ENCODE measurements at places on chromosomes 7 and 10.

DNA sequence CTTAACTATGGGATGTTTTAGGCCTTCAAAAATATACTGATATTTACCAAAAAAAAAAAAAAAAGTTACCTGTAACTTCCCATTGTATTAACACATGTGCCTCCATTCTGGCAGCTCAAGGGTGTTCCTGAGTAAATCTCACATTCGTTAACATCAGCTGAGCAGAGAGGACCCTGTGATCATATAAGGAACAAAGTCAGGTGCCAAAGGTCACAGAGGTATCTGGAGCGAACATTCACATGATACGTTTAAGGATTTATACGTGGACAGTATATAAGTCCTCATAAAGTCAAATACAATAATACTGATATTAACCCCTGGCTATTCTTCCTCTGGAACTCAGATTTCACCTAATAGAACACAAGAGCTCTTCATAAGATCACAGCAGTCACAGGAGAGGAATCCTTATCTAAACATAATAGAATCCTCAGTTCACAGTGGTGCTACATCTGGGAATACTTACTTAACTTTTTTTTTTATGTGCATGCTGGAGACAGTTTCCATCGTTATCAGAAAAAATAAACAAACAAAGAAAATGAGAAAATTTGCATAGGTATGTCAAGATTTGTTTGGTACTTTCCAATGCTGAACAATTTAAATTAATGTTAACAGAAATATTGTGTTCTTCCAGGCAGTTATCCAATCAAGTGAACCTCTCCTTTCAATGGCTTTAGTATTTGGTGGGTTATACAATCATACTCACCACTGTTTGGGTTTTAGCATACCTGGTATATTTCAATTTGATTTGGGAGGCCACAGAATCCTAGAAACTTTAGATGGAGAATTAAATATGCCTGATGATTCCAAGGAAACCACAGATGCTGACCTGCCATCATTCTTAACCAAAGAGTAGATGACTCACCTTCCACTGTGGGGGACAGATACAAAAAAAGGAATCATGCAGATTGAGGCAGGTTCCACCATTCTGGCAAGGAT lies 6.6 kb downstream of the CUBN start:
- DNase-seq: no peak

DNA sequence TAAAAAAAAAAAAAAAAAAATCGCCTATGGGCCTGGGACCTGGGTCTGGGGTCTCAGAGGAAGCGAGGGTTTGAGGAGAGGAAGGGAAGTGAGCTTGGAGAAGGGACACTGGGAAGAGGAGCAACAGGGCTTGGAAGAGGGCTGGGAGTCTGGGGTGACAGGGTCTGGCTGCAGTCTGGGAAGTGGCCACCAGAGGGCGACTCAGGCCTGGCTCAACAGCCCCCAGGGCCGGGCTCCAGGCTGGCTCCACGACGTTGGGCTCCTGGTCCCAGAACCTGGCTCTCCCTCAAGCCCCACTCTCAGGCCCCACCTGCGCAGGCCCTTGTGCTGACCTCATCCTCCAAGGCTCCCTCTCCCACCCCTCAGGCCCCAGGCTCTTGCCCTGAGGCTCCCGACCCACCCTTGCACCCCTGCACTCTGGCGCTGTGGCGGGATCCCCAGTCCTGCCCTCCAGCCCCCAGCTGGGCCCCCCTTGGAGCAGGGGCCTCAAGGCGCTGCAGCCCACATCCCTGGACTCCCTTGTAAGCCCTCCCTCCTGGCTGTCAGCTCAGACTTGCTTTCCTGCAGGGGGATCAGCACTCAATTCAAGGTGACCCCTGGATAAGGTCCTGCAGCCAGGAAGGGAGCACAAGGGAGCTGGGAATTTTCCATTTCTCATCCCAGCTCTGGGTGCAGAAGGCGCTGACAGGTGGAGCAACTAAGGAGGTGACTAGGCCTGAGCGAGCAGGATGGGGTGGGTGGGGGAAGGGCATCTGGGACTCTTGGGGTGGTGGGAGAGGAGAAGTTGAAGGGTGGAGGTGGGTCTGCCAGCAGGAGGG lies 5.4 kb upstream of the SPACDR start:
- DNase-seq: peak; percentile 42

GRCh38 chr10:30387646-30388243 lies 38.7 kb upstream of the MTPAP start:
- DNase-seq: no peak

- no peak for DNase-seq
Measured at GRCh38 chr10:96299383-96299782, 4.9 kb upstream of the DNTT start.

- DNase-seq: no peak
Measured at GRCh38 chr7:36810489-36810888, 86.2 kb upstream of the AOAH start.

GRCh38 chr7:10888861-10889260 lies 84.8 kb upstream of the PHF14 start:
- DNase-seq: no peak

- no peak for DNase-seq
Measured at GRCh38 chr10:89502549-89502948, 32.8 kb downstream of the SLC16A12 start.

- no peak for DNase-seq
Measured at GRCh38 chr10:133189726-133190125, 29.7 kb downstream of the KNDC1 start.

DNA sequence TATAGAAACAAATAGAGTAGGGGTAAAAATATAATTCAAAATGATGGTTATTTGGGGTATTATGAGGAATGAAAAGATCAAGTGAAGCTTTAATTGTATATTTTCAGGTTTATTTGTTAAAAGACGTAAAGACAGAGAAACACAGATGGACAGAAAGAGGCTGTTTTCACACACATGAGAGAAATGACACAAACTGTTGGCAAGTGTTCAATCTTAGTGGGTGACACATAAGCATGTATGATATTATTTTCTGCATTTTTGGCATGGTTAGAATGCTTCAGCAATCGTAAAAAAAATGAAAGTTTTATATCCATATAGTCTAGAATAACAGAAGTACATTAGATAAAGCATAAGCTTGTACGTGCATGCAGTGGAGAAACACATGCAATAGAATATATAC lies 464.4 kb upstream of the AKR1E2 start:
- DNase-seq: no peak

- DNase-seq: peak; percentile 41
Measured at GRCh38 chr7:129053938-129054437, 923 bp downstream of the TNPO3 start.

DNA sequence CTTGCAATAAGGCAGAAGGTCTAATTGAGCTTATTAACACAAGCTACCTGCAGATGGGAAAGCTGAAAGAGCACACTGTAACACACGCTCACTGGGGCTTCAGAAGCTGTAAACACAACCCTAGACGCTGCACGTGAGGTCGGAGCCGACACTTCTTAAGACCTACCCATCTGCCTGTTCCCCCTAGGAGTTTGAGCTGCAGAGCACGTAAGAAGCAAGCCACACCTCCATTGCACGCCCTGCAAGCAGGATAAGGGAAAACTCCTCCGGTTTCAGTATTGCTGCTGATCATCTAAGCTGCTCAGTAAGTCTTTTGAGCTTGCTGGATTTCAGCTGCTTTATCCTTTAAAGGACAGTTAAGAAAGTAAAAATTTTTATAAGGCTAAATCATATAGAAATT lies 244.0 kb upstream of the ZWINT start:
- no peak for DNase-seq

DNA sequence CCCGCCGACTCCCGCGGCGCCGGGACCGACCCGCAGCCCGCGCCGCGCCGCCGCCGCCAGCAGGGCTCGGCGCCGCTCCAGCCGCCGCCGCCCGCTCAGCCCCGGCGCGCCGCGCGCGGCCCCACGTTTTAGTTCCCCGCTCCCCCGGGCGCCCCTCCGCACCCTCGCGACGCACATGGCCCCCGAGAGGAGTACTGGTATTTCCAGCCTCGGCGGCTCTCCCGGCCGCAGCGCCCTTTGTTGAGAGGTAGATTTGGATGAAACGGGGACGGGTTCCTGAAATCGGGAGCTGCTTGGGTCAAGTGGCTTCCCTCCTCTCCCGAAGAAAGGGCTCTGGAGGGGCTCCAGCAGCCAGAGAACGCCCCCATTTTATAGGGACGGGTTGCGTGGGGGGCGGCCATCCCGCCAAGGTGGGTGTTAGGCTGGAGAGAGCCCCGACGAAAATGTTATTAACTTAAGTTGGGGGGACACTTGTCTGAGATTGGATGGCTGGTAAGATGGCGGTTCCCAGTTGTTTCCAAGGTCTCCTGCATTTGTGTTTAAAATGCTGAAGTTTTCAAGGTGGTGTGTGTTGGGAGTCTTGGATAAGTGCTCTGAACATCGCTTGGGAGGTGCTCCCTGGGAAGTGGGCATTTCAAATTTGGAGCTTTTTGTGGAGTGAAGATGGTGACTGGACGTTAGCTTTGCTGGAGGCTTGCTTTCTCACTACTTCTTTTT lies 1.2 kb downstream of the BMI1 start:
- no peak for DNase-seq

- no peak for DNase-seq
Measured at GRCh38 chr10:12507165-12507850, 158.0 kb downstream of the CAMK1D start.

DNA sequence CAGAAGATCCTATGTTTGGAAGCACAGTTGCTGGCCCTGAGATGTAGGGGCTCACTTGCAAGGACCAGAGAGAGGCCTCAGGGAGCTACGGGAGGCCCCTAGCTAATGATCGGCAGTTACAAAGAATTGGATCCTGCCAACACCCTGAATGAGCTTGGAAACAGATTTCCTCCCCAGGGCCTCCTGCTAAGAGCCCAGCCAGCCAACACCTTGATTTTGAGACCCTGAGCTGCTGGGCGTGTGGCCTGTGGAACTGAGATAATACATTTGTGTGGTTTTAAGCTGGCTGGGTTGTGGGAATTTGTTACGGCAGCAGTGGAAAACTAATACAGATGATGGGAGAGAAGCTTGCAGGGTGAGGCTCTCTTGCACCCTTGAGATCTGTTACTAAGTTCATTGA lies 3.9 kb downstream of the DOCK1 start:
- DNase-seq: no peak

DNA sequence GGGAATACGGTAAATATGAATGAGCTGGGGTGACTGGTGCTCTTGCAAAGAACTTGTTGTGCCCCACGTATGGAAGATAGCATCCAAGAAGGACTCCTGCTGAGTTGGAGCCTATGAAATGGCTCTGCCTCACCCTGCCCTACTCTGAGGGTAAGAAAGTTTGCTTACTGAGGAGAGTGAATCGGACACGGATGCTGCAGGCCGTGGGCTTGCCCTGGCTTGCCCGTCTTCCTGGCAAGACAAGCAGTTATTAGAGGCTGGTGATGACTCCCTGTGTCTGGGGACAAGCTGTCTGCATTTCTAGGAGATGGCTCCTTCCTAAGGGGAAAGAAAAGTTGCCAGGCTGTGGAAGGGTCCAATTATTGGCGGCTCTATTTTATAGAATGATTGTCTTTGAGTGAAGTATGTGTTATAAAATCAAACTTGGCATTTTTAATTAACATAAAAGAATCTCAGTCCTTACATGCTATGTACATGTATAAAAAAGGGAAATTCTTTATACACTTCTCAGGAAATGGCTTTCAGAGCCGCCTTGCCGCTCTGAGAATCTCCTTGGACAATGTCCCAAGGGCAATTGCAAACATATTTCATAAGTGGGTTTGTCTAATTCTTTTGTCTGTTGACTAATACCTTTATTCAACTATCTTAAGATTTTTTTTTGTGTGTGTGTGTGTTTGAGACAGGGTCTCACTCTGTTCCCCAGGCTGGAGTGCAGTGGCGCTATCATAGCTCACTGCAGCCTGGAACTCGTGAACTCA lies 64.6 kb downstream of the CYP26A1 start:
- DNase-seq: no peak

DNA sequence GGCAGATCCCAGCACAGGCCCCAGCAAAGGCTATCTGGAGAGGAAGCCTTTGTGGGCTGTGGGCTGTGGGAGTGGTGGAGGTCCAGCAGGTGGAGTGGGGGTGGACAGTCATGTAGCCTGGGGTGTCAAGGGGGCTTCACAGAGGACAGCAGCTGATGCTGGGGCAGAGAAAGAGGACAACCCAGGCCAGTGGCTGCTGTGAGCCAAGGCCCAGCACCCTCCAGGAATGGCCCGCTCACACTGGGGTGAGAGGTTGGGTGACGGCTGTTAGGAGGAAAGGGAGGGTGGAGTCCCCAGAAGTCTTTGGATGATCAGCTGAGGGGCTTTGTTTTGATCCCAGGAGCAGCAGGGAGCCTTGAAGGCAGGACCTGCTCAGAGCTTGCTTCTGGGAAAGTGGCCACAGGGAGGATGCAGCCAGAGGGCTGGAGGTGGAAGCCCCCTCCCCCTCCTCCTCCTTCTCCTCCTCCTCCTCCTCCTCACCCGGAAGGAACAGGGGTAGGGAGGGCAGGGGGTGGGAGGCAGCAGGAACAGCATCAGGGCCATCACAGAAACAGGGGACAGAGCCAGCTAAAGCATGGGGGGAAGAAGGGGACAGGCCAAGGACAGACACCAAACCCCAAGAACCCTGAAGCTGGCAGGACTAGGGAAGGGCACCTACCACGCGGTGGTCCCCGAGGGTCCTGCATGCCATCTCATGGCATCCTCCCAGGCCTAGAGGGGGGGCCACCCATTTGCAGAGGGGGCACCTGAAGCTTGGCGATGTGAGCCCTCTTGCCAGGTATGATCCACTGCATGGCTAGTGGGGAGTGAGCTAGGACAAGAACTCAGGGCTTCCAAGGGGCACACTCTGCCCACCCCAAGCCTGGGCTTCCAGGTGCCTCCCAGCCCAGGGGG lies 144.9 kb downstream of the GRID1 start:
- no peak for DNase-seq

DNA sequence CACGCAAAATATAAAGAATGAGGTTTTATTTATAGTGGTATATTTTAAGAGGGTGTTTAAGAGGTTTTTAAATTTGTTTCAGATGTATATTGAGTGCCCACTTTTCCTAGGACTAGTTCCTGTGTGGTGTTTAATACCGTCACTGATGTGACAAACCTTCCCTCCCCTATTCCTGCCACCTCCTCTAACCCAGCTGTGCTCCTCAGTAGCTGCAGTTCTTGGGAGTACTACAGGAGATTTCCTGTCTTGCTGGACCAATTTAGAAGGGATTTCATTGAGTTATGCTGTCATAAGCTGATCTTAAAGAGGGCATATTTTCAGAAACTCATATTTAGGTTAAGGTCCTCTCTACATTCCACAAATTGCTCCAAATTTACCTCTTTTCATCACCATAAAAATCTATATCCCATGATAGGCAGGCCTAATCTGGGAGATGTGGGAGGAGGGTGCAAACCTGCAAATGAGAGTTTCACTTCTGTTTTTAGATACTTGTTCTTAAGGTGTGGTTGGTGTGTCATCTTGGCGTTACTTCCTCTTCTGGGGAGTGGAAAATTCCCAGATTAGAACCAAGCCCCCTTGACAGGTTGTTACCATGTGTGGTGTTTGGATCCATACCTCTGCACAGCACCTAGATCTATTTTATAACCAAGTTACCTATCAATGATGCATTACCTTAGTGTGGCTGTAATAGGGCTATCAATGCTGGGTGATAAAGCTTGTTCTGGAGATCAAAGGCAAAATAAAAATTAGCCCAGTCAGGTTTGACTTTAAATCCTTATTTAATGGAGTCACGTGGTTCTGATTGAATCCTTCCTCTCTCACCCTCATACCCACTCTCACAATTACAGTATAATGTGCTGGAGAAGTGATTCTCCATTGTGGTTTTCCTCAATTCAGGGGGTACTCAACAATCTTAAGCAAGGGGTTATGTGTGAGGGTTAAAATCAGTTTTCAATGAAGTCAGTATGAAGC lies 141.1 kb downstream of the CDK14 start:
- no peak for DNase-seq

GRCh38 chr7:157520249-157520648 lies 183.4 kb downstream of the DNAJB6 start:
- no peak for DNase-seq
